ENCODE measurements at places on chromosomes 1 and 21.

DNA sequence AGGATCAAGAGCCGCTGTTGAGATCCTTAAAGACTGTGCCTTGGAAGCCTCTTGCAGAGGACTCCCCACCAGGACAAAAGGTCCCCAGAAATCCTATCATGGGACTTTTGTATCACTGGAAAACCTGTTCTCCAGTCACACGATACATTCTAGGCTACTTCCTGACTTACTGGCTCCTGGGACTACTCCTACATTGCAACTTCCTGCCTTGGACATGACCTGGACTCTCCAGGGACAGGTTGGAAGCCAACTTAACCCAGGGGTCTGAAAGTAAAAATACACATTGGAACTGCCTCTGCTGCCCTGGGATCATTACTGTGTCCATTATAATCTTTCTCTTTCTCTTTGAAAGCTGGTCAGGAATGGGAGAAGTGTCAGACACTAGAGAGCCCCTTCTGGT, 9.9 kb downstream of the PIGV start:
- DNase-seq, result no peak

DNA sequence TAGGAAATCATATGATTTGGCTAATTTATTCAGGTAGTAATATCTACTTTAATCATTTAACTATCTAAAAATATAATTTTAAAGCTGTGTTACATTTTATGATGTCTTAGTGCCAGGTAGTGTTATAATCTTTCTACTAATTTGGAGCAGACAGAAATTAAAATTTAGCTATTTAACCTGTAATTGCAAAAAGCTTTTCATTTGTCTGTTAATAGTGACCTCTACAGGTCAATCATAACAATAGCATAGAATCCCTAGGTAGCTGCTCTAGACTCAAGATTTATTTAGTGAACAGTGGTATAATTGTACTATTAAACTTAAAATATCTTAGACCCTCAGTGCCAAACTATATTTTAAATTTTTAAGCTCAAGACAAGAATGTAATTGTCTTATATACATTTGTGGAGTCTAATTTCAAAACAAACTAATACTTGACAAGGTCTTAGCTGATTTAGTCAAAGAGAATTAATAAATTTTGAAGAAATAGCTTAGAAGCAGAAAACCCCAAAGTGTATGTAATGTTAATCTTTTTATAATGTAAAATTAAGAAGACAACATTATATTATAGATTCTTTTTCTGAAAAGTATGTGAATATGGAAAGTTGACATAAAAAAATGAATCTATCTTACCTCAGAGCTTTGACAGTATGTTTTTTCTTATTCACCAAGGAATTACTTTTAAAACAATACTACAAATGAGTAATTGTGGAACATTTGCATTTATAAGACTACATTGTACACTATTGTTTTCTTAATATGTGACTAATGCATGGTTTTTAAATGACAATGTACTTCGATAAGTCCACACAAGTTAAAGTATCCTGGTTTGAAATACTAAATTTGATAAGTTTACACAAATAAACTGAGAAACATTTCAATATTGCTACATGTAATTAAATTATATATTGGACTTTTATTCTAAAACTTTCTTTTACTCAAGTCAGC, 64.1 kb upstream of the RNPC3 start:
- DNase-seq, result no peak

GRCh38 chr1:94270801-94271203, 33.4 kb upstream of the ARHGAP29 start:
- DNase-seq, result no peak

- DNase-seq, result no peak
Measured at GRCh38 chr1:28258628-28259251, 578 bp upstream of the SESN2 start.

- DNase-seq, result no peak
Measured at GRCh38 chr1:75132242-75132811, 1.9 kb upstream of the LHX8 start.

DNA sequence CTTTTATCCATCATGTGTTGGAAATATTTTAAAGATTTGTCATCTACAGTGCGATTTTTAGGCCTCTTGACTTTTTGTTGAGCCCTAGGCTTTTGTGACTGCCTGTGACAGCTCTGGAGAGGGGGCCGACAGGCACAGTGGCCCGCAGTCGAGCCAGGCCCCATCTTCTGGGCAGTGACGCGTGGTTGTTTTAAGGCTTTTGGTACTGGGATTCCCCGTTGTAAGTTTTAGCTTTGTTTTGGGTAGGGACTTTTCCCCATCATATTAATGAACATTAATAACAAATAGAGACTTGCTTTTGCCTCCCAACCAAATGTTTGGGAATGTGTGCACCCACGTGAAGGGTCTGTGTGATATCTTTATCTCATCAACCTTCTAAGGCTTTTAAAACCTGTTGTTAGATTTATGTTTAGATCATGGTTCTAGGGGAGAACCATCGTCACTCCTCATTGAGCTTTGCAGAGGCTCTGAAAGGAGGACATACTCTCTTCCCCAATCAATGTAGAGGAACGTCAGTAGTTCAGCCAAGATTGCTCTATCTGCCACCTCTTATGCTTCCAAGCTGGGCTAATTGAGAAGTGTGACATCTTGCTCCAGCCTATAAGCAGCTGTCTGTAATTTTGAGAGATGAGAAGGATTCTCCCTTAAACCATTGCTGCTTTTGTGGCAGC, 34.6 kb downstream of the MAPKAPK2 start:
- no peak for DNase-seq

- no peak for DNase-seq
Measured at GRCh38 chr21:16311229-16311628, 581.4 kb downstream of the USP25 start.

- DNase-seq, result no peak
Measured at GRCh38 chr1:33089457-33089856, 8.5 kb downstream of the AZIN2 start.

- no peak for DNase-seq
Measured at GRCh38 chr21:44700101-44701022, 3.4 kb downstream of the KRTAP10-12 start.

- no peak for DNase-seq
Measured at GRCh38 chr1:177333936-177334595, 163.3 kb downstream of the BRINP2 start.

DNA sequence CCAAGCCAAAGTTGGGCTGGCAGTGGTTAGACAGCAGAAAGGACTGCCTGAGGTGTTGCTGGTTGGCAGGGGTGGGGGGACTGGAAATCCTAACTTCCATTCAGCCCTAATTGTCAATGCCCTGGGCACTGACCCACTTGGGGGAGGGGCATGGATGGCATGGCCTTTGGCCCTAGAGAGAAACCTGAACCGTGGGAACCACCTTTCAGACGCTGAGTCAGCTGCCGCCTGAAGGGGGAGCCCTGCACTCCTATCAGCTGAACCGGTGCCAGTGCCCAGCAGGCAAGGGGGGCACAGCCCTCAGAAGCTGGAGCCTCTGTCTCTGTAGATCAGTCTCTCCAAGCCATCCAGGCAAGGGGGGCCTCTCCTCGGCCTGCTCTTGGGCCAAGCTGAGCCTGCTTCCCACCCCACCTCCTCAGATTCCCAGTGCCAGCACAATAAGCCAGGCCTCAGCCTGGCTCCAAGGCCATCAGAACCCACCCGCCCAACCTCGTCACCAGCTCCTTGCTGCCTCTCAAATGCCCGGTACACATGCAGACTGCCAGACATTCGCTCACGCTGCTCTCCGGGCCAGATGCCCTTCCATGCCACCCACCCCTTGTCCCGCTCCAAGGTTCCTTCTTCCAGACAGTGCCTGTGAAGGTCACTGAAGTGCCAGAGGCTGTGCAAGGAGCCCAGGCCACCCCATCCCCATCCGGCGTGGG, 11.6 kb downstream of the TINAGL1 start:
- no peak for DNase-seq

- no peak for DNase-seq
Measured at GRCh38 chr21:46187814-46188213, 3.6 kb upstream of the SPATC1L start.

- no peak for DNase-seq
Measured at GRCh38 chr1:177315761-177316160, 145.0 kb downstream of the BRINP2 start.

DNA sequence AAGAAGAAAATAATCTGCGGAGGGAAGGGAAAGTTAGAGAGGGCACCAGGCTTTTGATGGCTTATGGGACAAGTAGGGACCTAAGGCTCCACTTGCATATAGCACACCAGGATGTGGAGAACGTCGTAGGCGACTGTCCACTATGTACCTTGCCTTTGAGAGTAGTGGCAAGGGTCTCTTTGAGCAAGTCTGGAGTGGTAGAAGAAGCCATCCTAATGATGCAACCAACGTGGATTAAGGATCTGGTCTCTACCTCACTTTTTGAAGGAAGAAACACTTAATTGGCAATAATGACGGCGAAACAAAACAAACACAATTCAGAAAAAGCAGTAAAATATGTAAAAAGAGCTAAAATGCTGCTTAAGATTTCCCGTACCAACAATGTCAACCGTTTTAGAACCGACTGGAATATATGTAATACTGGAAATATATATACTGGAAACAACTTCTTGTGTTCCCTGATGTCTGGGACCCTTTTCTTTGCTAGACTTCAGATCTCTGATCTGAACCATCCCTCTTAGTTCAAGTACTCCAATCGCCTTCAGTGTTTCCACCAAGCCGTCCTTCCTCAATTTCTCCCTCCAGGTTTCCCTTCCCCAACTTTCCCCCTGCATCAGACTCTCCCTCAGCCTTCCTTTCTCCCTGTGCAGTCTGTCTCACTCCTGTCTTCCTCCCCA, 821 bp upstream of the KHDRBS1 start:
- no peak for DNase-seq

GRCh38 chr21:45050797-45051489, 23.4 kb upstream of the ADARB1 start:
- no peak for DNase-seq

DNA sequence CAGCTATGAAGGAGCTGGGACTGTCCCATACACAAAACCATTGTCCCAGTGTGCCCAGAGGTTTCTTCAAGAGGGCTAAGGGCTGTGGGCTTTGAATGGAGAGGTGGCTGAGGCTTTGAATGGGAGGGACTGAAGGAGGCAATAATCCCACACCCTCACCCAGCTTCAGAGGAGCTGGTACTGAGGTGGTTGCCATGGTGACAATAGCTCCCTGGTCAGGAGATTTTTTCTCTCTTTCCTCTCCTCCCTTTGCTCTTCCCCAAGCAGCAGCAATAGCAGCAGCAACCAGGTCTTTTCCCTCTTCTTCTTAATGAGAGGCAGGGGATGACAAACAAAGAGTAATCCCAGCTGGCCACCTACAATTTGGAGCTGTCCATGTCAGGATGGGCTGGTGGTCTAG, 1.6 kb downstream of the HPCAL4 start:
- DNase-seq, result no peak

DNA sequence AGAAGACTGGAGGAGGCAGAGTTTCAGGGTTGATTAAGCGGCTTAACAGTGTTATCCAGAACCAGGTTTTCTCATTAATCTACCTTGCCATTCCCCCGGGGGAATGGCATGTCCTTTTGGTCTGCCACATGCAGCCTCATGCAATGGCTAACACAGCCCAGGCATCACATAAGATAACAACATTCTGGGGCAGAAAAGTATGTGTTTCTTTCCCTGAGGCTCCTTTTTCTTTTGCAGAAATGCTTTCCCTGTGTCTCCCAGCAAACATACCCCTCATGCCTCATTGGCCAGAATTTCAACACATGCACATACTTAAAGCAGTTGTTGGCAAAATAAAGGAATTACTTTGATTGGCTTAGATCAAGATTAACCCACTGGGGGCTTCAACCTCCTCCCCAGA, 98.6 kb downstream of the OMA1 start:
- DNase-seq, result no peak

DNA sequence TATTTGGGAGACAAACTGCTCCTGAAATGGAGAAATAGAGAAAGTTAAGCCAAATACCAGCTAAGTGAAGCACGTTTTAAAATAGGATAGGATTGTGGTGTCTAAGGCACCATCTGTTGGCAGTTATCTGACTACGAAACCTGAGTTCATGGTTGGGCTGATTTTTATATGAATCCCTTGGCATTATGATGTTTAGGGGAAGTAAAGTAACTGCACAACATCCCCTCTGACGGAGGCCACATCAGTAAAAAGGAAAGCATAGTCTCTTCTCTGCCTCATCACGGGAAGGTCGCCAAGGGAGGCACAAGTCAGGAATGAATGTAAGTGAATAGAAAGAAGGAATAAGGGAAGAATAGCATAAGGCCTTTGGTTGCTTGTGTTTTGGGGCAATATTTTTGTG, 128.0 kb downstream of the PRRX1 start:
- DNase-seq, result no peak

- DNase-seq, result no peak
Measured at GRCh38 chr1:30870035-30870434, 38.5 kb downstream of the SDC3 start.

DNA sequence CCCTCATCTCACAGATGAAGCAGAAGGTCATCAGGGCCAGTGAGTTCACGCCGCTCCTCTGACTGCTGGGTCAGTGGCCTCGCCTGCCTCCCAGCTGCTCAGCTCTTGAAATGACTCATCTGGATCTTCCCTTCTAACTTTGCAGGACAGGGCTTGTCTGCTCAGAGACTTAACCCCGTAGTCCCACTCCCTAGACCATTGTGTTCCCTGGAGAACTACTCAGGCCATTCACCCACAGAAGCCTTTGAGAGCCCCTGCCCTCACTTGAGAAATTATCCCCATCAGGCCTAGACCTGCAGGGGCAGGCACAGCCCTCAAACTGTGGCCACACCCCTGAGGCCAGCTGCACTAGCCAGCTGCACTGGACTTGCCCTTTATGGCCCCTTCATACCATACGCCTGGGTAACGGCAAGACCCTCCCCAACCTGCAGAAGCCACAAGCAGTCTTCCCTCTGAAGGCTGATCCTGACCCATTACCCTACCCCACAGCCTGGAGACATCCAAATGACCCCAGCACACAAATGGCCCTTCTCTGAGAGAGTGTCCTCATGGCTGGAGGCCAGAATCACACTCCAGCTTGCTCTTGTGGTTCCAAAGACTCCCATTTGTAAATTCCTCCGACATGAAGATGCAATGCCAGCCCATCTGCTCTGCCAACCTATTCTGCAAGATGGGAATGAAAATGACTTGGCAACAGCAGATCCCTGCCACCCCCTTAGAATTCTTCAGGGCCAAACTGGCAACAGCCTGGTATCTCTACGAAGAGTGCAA, 33.2 kb downstream of the RCSD1 start:
- DNase-seq, result no peak

DNA sequence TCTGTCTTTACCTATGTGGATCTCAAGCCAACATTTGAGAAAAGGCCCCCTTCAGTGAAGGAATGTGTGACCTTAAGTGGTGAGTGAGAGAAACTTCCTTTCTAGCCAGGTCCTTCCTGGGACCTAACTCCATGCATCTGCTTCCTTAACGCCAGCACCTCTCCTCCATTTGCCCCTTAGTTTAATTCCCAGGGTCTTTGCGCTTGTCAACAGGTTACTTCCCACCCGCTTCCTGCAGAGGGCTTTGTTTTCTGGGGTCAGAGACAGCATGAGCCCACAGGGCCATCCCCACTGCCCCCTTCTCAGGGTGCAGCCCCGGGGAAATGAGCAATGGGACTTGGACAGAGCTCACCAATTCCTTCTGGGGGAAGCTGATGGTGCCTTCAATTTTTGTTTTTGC, 54.8 kb downstream of the EVA1C start:
- DNase-seq, result no peak
